ENCODE measurements at places on chromosomes 6 and 20. TPM values are rescaled to one million over a fixed set of nuclear protein-coding genes. Genes with fewer than 3 reads are reported as not detected.

DNA sequence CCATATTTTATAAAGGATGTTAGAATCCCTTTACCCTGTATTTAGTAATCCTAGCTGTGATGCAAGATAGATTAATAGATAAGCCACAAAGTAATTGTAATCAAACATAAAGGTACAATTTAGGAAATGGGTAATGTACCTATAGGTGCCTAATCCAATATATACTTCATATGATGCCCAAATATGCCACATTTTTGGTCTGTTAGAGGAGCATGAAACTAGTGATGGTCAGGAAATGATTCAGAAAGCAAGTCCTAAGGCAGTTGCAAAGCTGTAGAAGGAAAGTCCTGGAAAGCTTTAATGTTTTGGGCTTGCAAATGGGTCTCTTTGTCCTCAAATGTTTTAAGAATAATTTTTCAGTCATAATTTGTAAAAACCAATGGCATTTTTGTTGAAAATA lies 76.6 kb upstream of the PTPRK start:
- no peak for DNase-seq

The WASF1 gene
- total RNA-seq = 5.0 TPM

- no peak for DNase-seq
These were observed 48.9 kb downstream of the VTA1 start for GRCh38 chr6:142195862-142196541.

- DNase-seq = no peak
These were observed 17.5 kb upstream of the ZNF831 start for GRCh38 chr20:59145924-59146779.

GRCh38 chr6:170101281-170102035 lies 189.4 kb downstream of the DLL1 start:
- DNase-seq = no peak

DNA sequence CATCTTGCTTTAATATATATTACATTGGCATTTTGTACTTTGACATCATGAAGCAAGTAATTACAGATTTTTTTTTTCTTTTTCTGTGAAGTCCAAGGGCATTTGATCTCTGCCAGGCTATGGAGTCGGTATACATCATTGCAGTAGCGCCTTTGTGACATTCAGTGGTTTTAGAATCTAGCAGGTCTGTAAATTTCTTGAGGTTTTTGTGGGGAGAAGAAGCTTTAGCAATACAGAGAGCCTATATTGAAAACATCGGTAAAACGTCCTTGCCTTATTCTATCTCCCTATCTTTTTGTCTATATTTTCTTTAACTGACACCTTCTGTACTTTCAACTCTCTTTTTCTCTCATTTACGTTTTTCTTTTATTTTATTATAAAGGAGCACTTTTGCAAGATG lies 47.2 kb downstream of the DUSP22 start:
- DNase-seq = no peak

GRCh38 chr6:38220069-38220723 lies 400.7 kb downstream of the ZFAND3 start:
- peak; percentile 73 for DNase-seq

- peak; percentile 15 for DNase-seq
These were observed 12.8 kb upstream of the ZNFX1 start for GRCh38 chr20:49290608-49291191.

Measured in SK-MEL-5 (cell line).